Osteoblast (primary cell): ENCODE measurements at places on chromosomes 5 and 9. TPM values are rescaled to one million over a fixed set of nuclear protein-coding genes. Genes with fewer than 3 reads are reported as not detected.

The NR4A3 gene
- 0.29 and 0.36 TPM in 2 replicates for total RNA-seq

- no peak overlapping the region for H3K27ac ChIP-seq
- no peaks in the 10 kb centered on the region for H3K4me1 ChIP-seq
Measured at GRCh38 chr9:135098400-135099105, 11.1 kb downstream of the OLFM1 start.

- no peak overlapping the region for H3K27ac ChIP-seq
- H3K36me3 ChIP-seq, result peaks cover 10% of the 10 kb centered on the region
- peaks cover 8% of the 10 kb centered on the region for H3K4me1 ChIP-seq
- H3K4me3 ChIP-seq, result no peak overlapping the region
Measured at GRCh38 chr5:179251276-179251969, 93.8 kb downstream of the ADAMTS2 start.

The ASTN2 gene
- 4.7 TPM in 2 replicates for total RNA-seq

DNA sequence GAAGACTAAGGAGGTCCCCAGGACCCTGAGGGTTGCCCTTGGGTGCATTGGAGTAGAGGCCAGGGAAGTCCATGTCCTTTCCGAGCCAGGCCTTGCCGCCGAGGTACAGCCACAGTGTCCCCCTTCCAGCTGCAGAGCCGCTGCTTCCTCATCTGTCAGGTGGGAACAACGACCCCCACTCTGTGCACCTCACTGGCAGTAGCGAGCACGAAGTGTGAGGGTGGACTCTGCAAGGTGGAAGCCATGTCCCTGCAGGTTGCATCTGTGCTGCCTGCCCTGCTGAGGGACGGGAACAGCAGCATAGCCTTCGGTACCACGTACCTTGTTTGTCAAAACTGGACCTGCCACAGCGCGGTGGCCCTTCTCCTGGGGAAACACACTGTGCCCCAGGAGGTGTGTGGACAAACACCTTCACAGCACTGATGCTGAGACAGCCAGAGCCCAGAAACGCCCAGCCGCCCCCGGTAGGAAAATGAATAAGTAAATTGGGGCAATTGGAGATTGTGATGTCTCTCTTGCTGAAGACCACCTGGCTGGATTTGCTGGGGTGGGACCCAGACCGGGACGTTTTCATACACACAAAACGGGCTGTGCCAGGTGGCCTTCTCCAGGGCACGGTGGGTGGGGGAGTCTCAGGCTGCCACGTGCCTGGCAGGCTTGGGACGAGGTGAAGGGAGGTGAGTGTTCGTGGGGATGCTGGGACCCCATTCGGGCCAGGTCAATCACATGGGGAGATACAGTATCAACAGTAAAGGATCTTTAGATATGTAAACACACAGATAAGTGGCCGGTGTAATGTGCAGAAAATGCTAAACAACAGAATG is 157.3 kb downstream of the RXRA start:
- H3K27me3 ChIP-seq, result no peaks in the 10 kb centered on the region
- H3K27ac ChIP-seq, result no peak overlapping the region
- no peak overlapping the region for H3K4me3 ChIP-seq
- H3K4me1 ChIP-seq, result no peaks in the 10 kb centered on the region
- H3K36me3 ChIP-seq, result no peaks in the 10 kb centered on the region

- no peak for DNase-seq
- no peaks in the 10 kb centered on the region for H3K4me1 ChIP-seq
- no peak overlapping the region for H3K27ac ChIP-seq
- H3K36me3 ChIP-seq, result no peaks in the 10 kb centered on the region
Measured at GRCh38 chr9:68970151-68970550, 43.8 kb downstream of the PRKACG start.

The SPINK7 gene
- total RNA-seq, result not detected in 2 replicates

The GMCL2 gene
- total RNA-seq, result not detected in 2 replicates

DNA sequence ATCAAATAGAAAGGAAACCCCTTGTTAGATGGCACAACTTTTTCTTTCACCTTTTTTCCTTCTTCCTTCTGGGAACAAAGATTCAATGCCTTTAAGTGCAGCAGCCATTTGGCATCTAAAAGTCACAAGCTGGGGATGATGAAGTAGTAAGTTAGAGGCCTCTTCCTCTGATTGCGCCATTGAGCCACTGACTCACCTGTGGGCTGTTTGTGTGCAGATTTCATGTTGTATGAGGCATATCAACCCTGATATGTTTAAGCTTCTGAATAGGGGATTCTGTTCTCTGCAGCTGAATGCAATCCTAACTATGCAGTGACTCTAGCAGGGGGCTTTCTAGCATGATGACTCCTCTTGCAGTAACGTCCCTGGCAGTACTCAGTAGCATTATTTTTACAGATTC is 599.9 kb downstream of the CSNK1G3 start:
- H3K27ac ChIP-seq, result no peak overlapping the region
- H3K4me1 ChIP-seq, result no peaks in the 10 kb centered on the region
- H3K36me3 ChIP-seq, result no peaks in the 10 kb centered on the region
- DNase-seq, result no peak
- H3K4me3 ChIP-seq, result no peak overlapping the region
- H3K27me3 ChIP-seq, result no peaks in the 10 kb centered on the region

The C1QTNF2 gene
- under 0.01 TPM in 1 of 2 replicates, not detected in the other for total RNA-seq

DNA sequence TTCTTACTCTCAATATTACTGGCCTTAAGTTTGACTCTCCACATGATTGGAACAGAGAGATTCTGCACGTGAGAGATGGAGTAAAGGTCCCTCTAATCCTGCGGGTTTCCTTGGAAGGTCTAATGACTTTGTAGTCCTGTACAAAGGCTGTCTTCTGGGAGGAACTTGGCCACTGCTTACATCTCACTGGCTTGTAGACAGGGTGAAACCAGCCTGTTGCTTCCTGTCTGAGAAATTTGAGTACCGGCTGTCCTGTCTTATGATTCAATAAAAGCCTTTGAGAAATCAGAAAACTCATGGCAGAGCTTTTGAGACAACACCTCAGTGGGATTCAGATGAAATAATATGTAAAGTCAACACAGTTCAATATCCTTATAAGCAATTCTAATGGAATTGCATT is 43.0 kb downstream of the IL31RA start:
- H3K27me3 ChIP-seq, result no peaks in the 10 kb centered on the region
- H3K4me1 ChIP-seq, result peaks cover 13% of the 10 kb centered on the region
- H3K27ac ChIP-seq, result no peak overlapping the region
- no peak for DNase-seq
- no peak overlapping the region for H3K4me3 ChIP-seq
- no peaks in the 10 kb centered on the region for H3K36me3 ChIP-seq

The COL5A1 gene
- 571 and 801 TPM in 2 replicates for total RNA-seq

DNA sequence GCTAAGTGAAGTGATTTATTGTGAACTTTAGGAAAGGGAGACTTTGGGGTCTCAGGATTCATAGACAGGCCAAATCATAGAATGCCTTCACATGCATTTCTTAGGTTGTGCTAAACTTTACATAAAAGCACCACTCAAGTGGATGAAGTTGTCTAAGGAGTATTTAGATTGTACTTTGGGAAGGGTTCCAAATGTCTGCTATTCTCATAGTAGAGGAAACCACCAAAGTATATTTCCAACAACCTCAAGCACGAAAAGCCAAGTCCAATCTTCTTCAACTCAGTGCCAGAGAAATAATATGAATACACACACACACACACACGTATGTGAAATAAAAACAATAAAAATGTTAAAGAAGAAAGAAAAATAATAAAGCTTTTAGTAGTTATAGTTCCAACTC is 41.8 kb downstream of the ENC1 start:
- H3K36me3 ChIP-seq, result no peaks in the 10 kb centered on the region
- peaks cover 10% of the 10 kb centered on the region for H3K4me1 ChIP-seq
- no peak overlapping the region for H3K4me3 ChIP-seq
- no peak for DNase-seq
- H3K27ac ChIP-seq, result no peak overlapping the region

The PCDHGA1 gene
- total RNA-seq, result 1.1 and 1.5 TPM in 2 replicates

DNA sequence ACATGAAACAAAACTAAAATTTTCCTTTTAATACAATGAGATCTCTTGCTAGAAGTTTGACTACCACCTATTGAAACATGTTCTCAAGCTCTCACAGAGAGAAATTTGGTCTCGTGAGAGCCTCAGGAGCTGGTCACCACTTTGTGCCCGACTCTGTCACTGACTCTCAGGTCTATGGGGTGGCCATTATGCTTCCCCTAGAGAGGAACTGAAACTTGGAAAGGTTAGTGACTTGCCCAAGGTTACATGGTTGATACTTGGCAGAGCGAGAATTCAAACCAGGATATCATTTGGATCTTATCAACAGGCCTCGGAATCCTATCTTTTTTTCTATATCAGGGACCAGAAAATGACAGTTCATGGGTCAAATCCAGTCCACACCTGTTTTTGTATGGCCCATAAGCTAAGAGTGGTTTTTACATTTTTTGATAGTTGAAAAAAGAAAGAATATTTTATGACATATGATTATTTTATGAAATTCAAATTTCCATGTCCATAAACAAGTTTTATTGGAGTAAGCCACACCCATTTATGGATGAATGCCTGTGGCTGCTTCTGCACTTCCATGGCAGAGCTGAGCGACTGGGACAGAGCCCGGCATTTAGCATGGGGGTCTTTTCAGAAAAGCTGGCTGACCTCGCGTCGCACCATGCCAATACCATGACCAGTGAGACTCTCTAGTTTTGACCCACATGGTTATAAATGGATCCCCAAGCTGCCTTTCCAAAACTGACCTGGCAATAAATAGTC is 44.8 kb upstream of the EQTN start:
- H3K27ac ChIP-seq, result no peak overlapping the region
- H3K36me3 ChIP-seq, result no peaks in the 10 kb centered on the region
- H3K4me1 ChIP-seq, result no peaks in the 10 kb centered on the region
- H3K27me3 ChIP-seq, result no peaks in the 10 kb centered on the region

The MED7 gene
- 11.6 and 12.1 TPM in 2 replicates for total RNA-seq

- H3K27ac ChIP-seq, result no peak overlapping the region
- DNase-seq, result no peak
- H3K4me3 ChIP-seq, result no peak overlapping the region
- no peaks in the 10 kb centered on the region for H3K4me1 ChIP-seq
Measured at GRCh38 chr5:88391116-88391515, 122.5 kb upstream of the TMEM161B start.

The SERF1A gene
- 8.3 and 14.1 TPM in 2 replicates for total RNA-seq

DNA sequence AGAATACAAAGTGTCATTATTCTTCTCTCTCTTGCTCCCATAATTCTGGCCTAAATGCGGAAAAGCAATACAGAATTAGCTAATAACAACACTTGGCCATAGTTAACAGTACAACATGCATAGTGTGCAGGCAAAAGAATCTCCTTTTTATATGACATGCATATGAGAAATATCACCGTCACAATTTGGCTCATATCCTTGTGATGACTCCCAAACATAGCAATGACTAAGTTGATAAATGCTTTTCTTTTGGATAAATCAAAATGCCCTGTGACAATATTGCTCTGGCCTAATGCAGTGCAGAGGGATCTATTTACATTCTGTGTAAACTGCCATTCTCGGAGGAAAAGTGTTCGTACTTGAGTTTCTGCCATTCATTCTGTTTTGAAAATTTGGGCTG is 121.9 kb upstream of the GHR start:
- H3K36me3 ChIP-seq, result no peaks in the 10 kb centered on the region
- H3K27me3 ChIP-seq, result no peaks in the 10 kb centered on the region
- no peaks in the 10 kb centered on the region for H3K4me1 ChIP-seq
- no peak overlapping the region for H3K27ac ChIP-seq

DNA sequence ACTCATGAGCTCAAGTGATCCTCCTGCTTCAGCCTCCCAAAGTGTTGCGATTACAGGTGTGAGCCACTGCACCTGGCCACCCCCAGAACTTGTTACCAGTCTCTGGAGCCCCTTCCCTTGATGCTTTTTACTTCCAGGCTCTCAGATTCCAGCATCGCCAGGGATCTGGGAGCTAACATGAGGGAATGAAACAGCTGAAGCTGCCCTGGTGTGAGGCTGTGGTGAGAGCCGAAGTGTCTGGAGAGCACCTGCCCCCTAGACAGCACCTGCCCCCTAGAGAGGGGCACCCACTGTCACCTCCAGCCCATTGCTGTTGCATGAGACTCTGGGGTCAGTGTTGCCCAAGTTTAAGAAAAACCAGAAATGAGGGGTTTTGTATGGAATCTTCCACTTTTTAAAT is 124.3 kb upstream of the SAP30L start:
- no peak for DNase-seq
- H3K4me3 ChIP-seq, result no peak overlapping the region
- H3K36me3 ChIP-seq, result peaks cover 8% of the 10 kb centered on the region
- H3K4me1 ChIP-seq, result no peaks in the 10 kb centered on the region
- no peaks in the 10 kb centered on the region for H3K27me3 ChIP-seq

DNA sequence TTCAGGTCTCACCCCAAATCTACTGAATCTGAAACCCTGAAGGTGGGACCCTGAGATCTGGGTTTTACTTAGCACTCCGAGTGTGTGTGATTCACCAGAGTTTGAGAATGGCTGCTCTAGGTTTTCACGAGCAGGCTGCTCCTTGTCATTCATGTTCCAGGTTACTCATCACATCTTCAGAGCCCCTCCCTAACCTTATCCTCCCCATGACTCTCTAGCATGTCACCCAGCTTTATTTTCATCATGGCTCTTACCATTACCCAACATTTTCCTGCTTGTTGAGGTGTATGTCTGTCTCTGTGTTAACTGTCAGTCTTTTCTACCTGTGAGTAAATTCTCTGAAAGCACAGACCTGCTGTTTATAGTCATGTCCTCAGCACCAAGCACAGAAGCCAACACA is 319.2 kb downstream of the NSG2 start:
- H3K27ac ChIP-seq, result no peak overlapping the region
- H3K36me3 ChIP-seq, result no peaks in the 10 kb centered on the region
- no peak for DNase-seq
- H3K4me3 ChIP-seq, result no peak overlapping the region
- no peaks in the 10 kb centered on the region for H3K4me1 ChIP-seq
- no peaks in the 10 kb centered on the region for H3K27me3 ChIP-seq

The ZNF883 gene
- 7.2 and 7.7 TPM in 2 replicates for total RNA-seq

DNA sequence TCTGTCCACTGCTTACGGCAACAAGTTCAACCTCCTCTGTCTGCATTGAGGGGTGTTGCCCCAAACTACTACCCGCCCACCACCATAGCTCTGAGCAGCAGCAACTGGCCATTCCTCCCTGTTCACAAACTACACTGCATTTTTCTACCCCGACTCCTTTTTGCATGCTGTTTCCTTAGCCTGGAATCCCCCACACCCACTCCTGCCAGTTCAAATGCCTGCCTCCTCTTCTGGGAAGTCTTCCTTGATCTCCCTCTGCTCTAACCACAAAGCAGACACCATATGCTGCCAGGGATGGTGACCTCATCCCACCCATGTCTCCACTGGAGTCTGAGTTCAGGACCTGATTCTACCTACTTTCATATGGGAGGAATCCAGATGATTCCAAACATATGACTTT is 13.3 kb downstream of the ALDH1B1 start:
- H3K27ac ChIP-seq, result no peak overlapping the region
- peaks cover 40% of the 10 kb centered on the region for H3K27me3 ChIP-seq
- no peak for DNase-seq
- H3K4me1 ChIP-seq, result no peaks in the 10 kb centered on the region
- no peak overlapping the region for H3K4me3 ChIP-seq

DNA sequence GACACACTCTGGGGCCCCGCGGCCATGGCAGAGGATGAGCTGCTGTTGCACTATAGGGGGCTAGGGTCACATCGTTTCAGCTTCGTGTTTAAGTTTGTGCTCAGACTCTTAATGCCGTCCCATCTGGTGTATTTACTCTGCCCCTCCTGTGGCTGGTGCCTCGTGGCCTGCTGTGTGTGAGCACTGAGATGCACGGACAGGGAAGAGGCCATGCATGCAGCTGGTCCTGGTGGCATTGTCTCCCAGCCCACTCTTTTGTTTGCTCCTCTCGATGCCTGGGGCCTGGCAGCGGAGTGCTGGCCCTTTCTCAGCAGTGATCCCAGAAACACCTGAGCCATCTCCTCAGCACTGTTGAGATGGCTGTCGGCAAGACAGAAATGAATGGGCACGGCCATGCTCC is 30.0 kb upstream of the PHF2 start:
- no peak for DNase-seq
- H3K4me1 ChIP-seq, result no peaks in the 10 kb centered on the region
- peaks cover 33% of the 10 kb centered on the region for H3K36me3 ChIP-seq

- H3K27me3 ChIP-seq, result peaks cover 4% of the 10 kb centered on the region
- no peaks in the 10 kb centered on the region for H3K4me1 ChIP-seq
- H3K4me3 ChIP-seq, result no peak overlapping the region
- DNase-seq, result no peak
Measured at GRCh38 chr5:179923436-179923835, 15.7 kb upstream of the TBC1D9B start.

The VCAN gene
- total RNA-seq, result 543 and 658 TPM in 2 replicates
